ENCODE measurements at places on chromosomes 2 and 18.

DNA sequence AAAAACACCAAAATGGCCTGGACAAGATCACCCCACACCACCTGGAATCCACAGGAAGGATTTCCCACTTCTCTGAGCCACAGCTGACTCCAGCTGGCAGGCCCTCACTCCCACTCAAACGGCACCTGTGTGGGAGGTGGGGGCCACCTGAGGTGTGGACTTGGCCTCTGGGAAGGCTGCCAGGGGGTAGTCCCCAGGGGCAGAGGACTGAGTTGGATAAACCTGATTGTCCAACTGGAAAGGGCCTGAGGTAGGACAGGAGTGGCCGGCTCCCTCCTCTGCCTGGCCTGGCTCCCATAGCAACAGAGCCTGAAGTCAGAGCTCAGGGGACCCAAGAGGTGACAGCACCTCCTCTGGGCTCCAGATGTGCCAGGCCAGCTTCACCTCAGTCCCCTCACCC, 300.2 kb downstream of the CELF4 start:
- DNase-seq: no peak

- DNase-seq: no peak
Measured at GRCh38 chr18:50934545-50935211, 33.2 kb upstream of the ELAC1 start.

DNA sequence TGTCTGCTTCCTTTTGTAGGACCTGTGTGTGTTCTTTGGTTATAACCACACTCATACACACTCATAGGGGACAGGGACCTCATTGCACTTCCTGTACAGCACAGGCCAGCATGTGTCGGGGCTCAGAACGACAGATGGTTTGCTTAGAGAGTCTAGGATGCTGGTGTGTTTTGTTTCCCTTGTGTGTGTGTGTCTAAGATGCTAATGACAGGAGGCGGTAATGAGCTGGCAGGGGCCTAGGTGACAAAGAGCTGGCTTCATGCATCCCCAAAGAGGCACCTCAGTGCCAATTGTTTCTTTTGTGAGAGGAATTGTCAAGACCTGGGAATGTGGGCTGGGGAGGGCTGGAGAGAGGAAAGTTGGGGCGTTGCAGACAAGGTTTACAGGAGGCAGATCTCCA, 66.6 kb downstream of the CELF4 start:
- DNase-seq: no peak

DNA sequence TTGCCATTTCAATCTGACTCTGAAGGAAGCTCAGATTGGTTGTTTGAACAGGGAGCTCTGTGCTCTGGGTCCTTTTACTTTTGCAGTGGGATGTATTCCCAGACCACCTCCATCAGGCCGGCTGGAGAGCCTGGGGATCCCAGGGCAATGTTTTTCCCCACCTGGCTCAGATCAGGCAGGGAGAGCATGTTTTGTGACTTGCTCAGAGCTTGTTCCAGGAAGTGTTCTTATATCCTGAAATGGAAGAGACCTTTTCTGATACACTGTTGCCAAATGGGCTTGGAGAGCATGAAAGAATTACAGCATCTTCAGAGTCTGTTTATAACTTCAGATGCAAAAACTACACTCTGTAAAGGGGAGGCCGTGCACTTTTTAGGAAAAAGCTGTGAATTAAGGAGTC, 56.0 kb downstream of the LIPG start:
- no peak for DNase-seq

- no peak for DNase-seq
Measured at GRCh38 chr2:137156221-137156844, 391.0 kb downstream of the THSD7B start.

DNA sequence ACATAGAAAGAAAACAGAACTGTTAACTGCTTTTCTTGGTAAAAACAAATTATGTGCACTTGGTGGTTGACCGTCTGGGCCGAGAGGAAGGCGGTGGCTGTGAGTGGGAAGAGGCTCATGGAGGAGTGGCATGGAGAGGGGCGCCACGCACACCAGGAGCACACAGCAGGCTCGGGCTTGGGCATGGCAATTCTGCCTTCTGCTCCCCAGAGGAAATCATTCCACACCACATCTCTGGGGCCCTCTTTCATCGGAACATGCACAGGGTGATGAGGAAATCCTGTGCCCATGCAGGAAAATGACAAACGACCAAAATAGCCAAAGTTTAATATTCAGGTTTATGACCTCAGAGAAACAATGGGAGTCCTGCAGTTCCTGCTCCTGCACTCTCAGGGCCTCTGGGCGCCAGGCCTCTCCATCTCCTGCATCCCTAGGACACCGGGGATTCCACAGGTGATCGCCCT, 26.4 kb downstream of the WDFY1 start:
- no peak for DNase-seq

DNA sequence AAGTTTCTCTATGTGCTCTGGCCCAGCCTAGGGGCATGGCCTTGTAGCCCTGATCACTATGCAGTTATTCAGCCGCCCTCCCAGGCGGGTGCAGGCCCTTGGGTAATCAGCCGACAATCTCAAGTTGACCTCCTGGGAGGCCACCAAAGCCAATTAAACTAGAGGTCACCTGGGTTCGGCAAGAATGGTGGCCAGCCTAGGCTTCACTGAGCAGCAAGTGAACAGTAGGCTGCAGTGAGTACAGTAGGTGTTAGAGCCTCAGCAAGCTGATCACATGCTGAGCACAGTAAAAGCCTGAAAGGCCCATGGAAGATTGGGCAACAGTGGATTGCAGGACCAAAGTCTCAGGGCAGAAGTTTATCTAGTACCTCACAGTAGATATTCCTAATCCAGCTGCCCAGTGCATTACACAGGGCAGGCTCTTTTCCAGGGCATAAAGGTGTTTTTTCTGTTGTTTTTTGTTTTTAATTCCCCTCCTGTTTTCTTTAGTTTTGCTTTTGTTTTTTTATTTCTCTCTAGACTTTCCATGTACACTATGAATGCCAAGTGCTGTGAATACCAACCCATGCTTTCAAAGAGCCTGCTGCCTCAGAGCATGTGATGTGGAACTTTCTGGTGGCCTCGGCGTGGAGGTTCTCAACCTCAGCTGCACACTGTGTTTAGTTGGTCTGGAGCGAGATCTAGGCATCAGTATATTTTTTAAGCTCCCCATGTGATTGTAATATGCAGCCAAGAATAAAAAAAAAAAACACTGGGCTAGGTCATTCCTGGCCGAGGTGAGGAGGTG, 55.9 kb upstream of the ATL2 start:
- no peak for DNase-seq
